ENCODE measurements at places on chromosomes 3 and 15. TPM values are rescaled to one million over a fixed set of nuclear protein-coding genes. Genes with fewer than 3 reads are reported as not detected.

DNA sequence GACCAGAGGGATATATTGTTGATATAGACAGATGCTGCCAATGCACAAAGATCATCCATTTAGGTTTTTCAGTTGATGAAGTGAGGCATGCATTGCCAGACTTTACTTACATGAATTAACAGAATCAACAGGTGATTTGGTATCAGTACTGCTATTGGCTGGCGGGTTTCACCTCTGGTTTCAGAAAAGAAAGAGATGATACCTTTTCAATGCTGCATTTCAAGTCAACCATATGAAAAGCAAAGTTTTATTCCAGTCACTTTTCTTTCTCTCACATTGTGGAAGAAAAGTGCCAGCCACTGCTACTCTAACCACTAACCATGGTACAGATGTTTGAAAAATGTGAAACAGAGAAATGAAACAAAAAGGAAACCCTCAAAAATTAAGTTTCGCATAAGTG, 289.1 kb downstream of the TIGIT start:
- no peak for DNase-seq

DNA sequence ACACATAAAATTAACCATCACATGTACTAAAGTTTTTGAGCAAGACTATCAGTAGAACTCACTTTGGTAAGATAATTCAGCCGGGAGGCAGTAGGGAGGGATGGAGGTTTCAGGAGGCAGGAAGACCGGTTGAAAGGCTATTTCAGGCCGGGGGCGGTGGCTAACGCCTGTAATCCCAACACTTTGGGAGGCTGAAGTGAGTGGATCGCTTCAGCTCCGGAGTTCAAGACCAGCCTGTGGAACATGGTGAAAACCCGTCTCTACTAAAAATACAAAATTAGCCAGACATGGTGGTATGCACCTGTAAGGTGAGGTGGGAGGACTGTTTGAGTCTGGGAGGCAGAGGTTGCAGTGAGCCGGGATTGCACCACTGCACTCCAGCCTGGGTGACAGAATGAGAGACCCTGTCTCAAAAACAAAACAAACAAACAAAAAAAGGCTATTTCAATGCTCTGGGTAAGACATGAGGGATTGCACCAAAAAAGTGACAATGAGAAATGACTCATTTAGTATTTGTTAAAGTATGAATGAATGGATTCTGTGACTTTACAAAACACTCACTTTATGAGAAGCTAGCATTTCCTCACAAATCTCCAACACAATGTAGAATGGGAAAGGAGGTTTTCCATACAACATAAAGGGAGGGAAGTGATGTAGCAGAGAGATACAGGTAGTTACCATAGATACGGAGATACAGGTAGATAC, 43.9 kb downstream of the SH3BP5 start:
- no peak for DNase-seq

DNA sequence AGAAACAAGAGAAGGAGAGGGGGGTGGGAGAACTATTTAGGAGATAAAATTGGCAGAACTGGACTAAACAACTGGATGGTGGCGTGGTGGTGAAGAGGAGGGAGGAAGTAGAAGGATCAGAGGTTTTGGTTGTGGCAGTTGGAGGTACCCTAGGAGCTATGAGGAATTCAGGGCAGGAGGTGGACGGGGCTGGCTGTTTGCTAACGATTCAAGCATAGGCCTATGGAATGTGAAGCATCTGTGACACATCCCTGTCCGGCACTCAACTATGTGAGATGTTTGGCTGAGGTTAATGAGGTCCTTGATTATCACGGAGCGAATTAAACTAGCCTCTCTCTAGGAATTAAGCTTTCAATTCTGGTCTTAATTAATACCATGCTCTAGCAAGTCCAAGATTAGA, 13.5 kb downstream of the TARS3 start:
- peak; percentile 70 for DNase-seq

DNA sequence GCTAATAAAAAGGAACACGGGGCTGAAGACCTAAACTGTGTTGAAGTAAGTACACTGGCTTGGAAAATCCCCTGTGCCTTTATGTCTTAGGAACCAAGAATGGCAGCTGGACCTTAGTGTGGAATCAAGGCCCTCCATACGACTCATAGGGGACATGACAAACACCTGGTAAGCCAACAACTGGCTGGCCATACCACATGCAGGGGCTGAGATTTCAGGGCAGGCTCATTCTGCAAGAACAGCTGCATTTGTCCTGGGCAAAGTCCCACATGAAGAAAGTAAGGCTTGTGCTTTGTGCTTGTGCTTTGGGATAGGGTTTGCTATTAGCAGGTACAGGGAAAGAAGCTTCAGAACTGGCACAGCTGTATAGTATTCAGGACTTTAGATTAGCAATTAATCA, 18.0 kb downstream of the ETV5 start:
- DNase-seq, result no peak

- peak; percentile 97 for DNase-seq
These were observed 1016.0 kb downstream of the MCTP2 start for GRCh38 chr15:95247071-95247984.

DNA sequence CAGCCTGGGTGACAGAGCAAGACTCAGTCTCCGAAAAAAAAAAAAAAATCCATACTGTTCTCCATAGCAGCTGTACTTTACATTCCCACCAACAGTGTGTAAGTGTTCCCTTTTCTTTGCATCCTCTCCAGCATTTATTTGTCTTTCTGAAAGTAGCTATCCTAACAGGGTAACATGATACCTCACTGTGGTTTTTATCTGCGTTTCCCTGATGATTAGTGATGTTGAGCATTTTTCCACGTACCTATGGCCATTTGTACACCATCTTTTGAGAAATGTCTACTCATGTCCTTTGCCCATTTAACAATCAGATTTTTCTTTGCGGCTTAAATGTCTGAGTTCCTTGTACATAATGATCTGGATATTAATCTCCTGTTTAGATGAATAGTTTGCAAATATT, 119.3 kb downstream of the RFX7 start:
- DNase-seq, result no peak

GRCh38 chr15:69557020-69557706, 104.5 kb downstream of the RPLP1 start:
- DNase-seq, result peak; percentile 97

GRCh38 chr3:12187448-12188327, 29.0 kb upstream of the TIMP4 start:
- DNase-seq, result peak; percentile 77

Gene ABTB1
- total RNA-seq, result 8.9 TPM

Gene FGF7
- total RNA-seq, result 351 TPM

Gene PLA2G4E
- not detected for total RNA-seq
